ENCODE measurements at places on chromosomes 5 and 9.

- no peak for DNase-seq
These were observed 1045.6 kb upstream of the WWC1 start for GRCh38 chr5:167245868-167246267.

- DNase-seq: no peak
These were observed 465.7 kb upstream of the DMAC1 start for GRCh38 chr9:8265281-8265680.

DNA sequence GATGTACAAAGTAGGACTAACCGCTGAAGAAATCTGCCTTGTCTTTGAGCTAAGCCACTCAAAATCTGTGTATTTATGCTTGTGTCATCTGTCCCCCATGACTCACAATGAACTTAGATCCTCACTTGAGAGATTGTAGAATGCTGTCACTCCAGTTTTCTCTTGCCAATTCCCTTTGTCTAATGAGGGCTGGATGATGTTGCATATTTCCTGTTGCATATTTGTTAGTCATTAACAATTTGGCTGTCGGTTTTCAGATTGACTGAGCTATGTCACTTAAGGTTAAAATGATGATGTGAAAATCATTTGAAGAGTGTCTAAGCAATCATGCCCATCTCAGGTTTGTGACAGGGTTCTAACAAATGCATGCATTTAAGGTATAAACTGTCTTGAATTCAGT, 481.7 kb downstream of the CDH10 start:
- no peak for DNase-seq

DNA sequence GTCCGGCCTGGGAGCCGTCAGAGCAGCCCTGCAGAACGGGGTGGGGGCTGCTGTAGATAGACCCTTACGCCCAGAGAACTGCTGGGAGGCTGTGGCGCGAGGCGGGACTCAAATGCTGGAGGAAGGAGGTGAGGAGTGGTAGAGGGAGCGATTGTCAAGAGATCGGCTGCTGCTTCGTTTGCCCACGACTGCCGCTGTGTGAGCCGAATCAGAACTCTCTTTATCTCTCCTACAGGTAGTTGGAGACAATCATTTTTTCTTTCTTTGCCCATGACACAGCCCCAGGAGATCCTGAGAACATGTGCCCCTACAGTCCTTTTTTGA, 456 bp downstream of the ZNF79 start:
- DNase-seq: no peak

DNA sequence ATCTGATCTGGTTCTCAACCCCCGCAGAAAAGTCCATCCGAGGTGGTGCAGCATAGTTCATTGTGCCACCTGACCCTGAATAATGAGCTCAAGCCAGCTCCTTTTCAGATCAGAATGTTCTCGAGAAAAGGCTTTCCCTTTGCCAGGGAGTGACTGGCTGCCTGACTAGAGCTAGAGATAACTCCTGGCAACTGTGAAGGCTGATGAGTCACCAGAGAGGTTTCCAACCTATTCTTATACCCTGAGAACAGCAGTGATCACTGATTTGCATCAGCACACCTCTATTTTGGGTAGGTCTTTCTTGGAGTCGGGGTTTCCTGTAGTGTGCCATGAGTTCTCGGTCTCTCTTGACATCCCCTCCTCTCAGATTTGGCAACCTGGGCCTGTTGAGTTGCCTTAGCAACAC, 127.9 kb downstream of the PIK3R1 start:
- DNase-seq: no peak
